ENCODE measurements at places on chromosomes 2 and 18. TPM values are rescaled to one million over a fixed set of nuclear protein-coding genes. Genes with fewer than 3 reads are reported as not detected.

DNA sequence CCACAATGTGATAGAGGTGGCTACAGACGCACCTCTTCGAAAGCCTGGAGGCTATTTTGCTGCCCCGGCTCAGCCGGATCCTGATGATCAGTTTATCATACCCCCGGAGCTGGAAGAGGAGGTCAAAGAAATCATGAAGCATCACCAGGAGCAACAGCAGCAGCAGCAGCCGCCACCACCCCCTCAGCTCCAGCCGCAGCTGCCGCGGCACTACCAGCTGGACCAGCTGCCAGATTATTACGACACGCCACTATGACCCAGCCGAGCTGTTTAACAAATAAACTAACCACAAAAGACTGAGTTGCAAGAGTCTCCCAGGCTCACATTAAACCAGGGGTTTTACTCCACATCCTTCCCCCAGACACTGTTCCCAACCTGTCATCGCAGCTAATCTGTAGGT, 263.8 kb downstream of the PHLPP1 start:
- H3K27ac ChIP-seq, result no peak overlapping the region
- no peak for DNase-seq
- H3K4me1 ChIP-seq, result peaks cover 28% of the 10 kb centered on the region
- peak overlapping the region; percentile 78 for H3K4me3 ChIP-seq

The RTP5 gene
- total RNA-seq, result not detected

GRCh38 chr2:223918671-223919134, 26.4 kb downstream of the WDFY1 start:
- H3K4me1 ChIP-seq, result peaks cover 10% of the 10 kb centered on the region
- H3K36me3 ChIP-seq, result peaks cover 12% of the 10 kb centered on the region
- DNase-seq, result no peak
- peak overlapping the region; percentile 28 for H3K27ac ChIP-seq
- peaks cover 4% of the 10 kb centered on the region for H3K27me3 ChIP-seq

DNA sequence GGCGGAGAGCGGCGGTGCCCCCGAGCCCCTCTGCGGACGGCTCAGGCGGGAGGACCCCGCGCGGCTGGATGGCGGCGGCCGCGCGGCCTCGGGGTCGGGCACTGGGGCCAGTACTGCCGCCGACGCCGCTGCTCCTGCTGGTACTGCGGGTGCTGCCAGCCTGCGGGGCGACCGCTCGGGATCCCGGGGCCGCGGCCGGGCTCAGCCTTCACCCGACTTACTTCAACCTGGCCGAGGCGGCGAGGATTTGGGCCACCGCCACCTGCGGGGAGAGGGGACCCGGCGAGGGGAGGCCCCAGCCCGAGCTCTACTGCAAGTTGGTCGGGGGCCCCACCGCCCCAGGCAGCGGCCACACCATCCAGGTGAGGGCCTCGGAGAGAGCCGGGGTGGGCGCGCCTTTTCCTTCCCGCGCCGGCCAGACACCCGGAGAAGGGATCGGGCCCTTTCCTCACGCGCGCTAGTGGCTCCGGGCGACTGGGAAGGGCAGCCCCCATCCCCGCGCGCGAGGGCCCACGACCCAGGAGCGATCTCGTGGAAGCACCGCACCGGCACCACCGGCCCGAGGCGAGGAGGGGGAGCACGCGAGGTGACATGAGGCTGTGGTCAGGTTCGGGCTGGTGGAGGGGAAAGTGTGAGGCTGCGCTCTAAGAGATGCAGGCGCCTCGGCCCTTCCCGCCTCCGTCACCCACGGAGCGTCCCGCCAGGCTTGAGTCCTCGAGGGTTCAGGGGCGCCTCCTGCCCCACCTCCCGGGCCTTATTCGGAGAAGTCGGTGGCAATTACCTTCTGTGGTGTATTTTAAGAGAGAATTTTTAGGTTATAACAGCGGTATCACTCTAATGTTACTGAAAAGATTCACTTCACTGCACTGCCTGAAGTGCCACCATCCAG, 607 bp downstream of the LAMA3 start:
- H3K27me3 ChIP-seq, result no peaks in the 10 kb centered on the region
- no peaks in the 10 kb centered on the region for H3K36me3 ChIP-seq
- peaks cover 5% of the 10 kb centered on the region for H3K4me1 ChIP-seq
- H3K27ac ChIP-seq, result no peak overlapping the region

GRCh38 chr18:47415881-47416280, 164.4 kb upstream of the SKOR2 start:
- no peak overlapping the region for H3K4me3 ChIP-seq
- no peak for DNase-seq
- H3K27me3 ChIP-seq, result peaks cover 2% of the 10 kb centered on the region
- no peaks in the 10 kb centered on the region for H3K36me3 ChIP-seq

The PLGLB2 gene
- total RNA-seq, result 1.5 TPM

- peak; percentile 60 for DNase-seq
- H3K27me3 ChIP-seq, result peaks cover 31% of the 10 kb centered on the region
- peaks cover 17% of the 10 kb centered on the region for H3K36me3 ChIP-seq
- H3K4me1 ChIP-seq, result peaks cover 51% of the 10 kb centered on the region
Observed at GRCh38 chr18:75208155-75208835, 644 bp downstream of the PTGR3 start.

The KATNAL2 gene
- 7.9 TPM for total RNA-seq

GRCh38 chr2:215622837-215623236, 187.0 kb upstream of the FN1 start:
- no peak overlapping the region for H3K4me3 ChIP-seq
- H3K27me3 ChIP-seq, result peaks cover 1% of the 10 kb centered on the region
- peaks cover 19% of the 10 kb centered on the region for H3K4me1 ChIP-seq
- no peaks in the 10 kb centered on the region for H3K36me3 ChIP-seq
- no peak overlapping the region for H3K27ac ChIP-seq

The NT5C1B gene
- not detected for total RNA-seq

DNA sequence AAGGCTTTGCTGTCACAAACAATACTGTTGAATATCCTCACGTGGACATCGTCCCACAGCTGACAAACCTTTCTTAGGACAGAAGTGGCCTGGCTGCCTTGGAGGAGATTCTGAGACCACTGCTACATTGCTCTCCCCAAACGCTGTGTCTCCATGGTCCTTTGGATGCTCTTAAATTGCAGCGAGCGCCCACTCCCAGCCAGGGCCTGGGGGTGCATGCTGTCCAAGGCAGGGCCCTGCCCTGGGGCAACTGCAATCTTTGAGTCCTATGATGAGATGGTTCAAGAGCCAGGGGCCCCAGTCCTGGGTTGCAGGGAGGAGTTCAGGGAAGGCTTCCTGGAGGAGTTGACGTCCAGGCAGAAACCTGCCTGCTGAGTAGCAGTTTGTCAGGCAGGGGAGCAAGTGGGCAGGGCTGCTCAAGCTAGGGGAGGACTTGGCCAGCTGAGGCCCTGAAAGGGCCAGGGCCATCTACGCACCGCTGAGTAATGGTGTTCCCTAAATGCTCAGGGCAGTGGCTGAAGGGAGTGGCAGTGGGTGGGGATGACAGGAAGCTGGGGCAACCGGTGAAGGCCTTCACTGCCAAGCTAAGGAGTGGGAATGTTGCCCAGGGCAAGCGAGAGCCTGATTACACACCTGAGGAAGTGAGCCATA, 10.8 kb upstream of the SDC1 start:
- H3K36me3 ChIP-seq, result no peaks in the 10 kb centered on the region
- no peak for DNase-seq
- H3K27ac ChIP-seq, result no peak overlapping the region

GRCh38 chr2:36634981-36635597, 37.1 kb upstream of the FEZ2 start:
- H3K4me1 ChIP-seq, result no peaks in the 10 kb centered on the region
- no peaks in the 10 kb centered on the region for H3K36me3 ChIP-seq
- H3K4me3 ChIP-seq, result no peak overlapping the region
- H3K27ac ChIP-seq, result no peak overlapping the region

DNA sequence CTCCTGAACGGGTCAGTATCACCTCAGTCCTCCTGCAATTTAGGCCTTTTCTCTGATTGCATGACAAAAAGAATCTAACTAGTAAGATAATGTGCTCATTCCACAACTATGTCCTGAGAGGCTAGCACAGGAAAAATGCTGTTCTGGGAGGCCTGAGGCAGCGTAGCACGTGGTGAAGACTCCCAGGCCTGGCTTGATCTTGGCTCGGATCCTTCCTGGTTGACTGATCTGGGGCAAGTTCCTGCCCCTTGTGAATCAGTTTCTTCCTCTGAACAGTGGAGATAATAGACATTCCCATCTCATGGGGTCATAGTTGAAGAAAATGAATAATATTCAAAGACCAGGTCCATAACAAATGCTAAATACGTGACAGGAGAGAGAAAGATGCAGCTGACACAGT, 12.3 kb downstream of the FBLN7 start:
- no peak for DNase-seq
- peaks cover 1% of the 10 kb centered on the region for H3K27me3 ChIP-seq
- no peak overlapping the region for H3K4me3 ChIP-seq
- H3K36me3 ChIP-seq, result no peaks in the 10 kb centered on the region

The DCTN1 gene
- 244 TPM for total RNA-seq

The CFC1 gene
- total RNA-seq, result 1.2 TPM

- no peaks in the 10 kb centered on the region for H3K36me3 ChIP-seq
- H3K27ac ChIP-seq, result no peak overlapping the region
- no peaks in the 10 kb centered on the region for H3K4me1 ChIP-seq
- DNase-seq, result no peak
- peaks cover 3% of the 10 kb centered on the region for H3K27me3 ChIP-seq
- H3K4me3 ChIP-seq, result no peak overlapping the region
Observed at GRCh38 chr2:240288087-240288521, 147.4 kb upstream of the GPC1 start.

- peaks cover 6% of the 10 kb centered on the region for H3K4me1 ChIP-seq
- no peak overlapping the region for H3K4me3 ChIP-seq
- H3K27ac ChIP-seq, result no peak overlapping the region
Observed at GRCh38 chr18:42086288-42086687, 131.3 kb downstream of the PIK3C3 start.

- DNase-seq, result no peak
- H3K4me1 ChIP-seq, result peaks cover 59% of the 10 kb centered on the region
- peaks cover 11% of the 10 kb centered on the region for H3K27me3 ChIP-seq
- H3K4me3 ChIP-seq, result no peak overlapping the region
Observed at GRCh38 chr2:239829326-239829725, 195.8 kb downstream of the NDUFA10 start.

DNA sequence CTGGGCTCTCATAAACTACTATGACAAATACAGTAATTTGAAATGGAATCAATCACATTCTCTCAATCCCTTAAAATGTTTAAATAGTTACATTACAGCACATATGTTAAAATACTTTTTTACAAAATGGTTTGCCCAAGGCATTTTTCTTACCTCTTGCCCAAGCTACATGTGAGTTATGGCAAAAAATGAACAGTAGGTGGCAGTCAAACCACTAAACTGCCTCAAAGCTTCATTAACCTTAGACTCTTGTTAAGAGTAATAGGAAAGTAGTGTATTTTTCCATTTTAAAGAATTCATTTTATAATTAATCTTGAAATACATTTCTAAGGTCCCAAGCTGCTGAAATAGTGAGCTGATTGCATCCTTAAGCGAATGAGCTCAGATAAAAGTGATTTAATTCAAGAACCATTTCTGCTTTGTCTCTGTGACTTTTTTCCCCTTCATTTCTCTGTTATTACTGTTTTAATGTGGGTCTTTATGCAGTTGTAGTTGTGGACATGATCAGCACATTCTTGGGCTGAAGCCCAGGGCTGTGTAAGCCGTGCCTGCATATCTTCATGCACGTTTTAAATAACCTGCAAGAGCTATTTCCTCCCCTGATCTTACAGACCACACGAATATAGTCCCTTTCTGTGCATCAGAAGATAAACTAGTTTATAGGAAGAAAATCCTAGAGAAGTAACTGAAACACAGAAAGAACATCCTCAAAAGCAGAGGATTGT, 311.8 kb downstream of the LNPK start:
- H3K4me1 ChIP-seq, result no peaks in the 10 kb centered on the region
- H3K27ac ChIP-seq, result no peak overlapping the region
- peak; percentile 57 for DNase-seq
- H3K4me3 ChIP-seq, result no peak overlapping the region
- H3K36me3 ChIP-seq, result no peaks in the 10 kb centered on the region

DNA sequence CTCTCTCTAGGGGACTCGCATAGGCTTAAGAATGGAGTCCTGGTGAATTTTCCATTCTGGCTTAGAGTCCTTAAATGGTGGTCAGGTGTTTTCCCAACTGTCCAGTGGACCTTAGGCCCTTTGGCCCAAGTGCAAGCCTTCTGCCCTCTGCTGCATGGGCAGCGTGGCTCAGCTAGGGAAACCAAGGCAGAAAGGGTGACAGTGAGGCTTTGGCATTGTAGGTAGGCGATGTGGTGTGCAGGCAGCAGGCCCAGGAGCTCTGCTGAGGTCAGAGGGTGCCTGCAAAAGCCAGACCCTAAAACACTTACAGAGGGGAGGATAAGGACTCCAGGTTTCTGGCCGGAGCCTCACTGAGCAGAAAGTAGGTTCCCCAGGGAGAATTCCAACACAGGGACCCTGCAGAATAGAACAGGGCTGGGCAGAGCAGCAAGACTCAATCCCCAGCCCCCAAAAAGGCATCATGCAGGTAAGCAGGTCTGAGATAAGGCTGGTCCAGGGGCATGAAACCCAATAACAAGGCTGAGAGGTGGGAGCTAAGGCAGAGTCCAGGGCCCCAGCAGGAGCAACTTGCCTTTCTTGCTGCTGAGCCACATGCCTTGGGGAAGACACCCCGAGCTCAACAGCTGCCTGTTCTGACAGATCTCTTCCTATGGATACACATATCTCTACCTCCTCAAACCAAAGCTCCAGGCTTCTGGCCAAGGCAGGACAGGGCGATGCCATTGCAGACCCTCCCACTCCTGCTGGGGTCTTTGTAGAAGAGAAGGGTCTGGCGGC, 199.7 kb downstream of the TNS1 start:
- H3K4me1 ChIP-seq, result peaks cover 25% of the 10 kb centered on the region
- H3K36me3 ChIP-seq, result peaks cover 7% of the 10 kb centered on the region
- no peak overlapping the region for H3K4me3 ChIP-seq
- peaks cover 9% of the 10 kb centered on the region for H3K27me3 ChIP-seq
- DNase-seq, result no peak
- H3K27ac ChIP-seq, result no peak overlapping the region

DNA sequence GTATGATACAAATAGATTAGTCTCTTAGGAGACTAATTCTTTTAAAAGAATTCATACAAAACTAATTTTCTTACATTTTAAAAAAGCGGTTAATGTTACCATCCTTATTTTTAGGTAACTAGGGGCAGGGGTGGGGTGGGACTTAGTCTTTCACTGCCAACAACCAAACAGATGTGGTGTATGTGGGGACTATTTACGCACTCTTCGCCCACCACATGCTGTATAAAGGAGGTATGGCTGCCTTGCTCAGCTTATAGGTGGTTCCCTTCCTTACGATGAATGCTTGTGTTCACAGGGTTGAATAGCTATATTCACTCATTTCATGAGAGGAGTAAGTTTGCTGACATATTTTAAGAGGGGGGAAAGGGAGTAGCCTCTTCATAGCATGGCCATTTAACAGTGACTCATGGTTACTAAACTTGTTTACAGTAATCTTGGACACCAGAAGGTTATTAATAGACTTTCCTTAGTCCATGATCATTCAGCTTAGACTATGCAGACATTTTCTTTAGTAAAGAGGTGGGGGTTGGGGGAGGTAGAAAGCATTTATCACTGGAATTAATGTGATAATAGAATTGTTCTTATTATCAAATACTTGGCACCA, 61.8 kb downstream of the CAB39 start:
- no peaks in the 10 kb centered on the region for H3K27me3 ChIP-seq
- peaks cover 11% of the 10 kb centered on the region for H3K4me1 ChIP-seq
- DNase-seq, result no peak
- no peak overlapping the region for H3K4me3 ChIP-seq
- H3K27ac ChIP-seq, result no peak overlapping the region
